Activated T-cell treated with anti-CD3 and anti-CD28 coated beads, Interleukin-2, amount 50 U/mL, for 4 hours (primary cell): ENCODE measurements at places on chromosomes 12 and 14. TPM values are rescaled to one million over a fixed set of nuclear protein-coding genes. Genes with fewer than 3 reads are reported as not detected.

DNA sequence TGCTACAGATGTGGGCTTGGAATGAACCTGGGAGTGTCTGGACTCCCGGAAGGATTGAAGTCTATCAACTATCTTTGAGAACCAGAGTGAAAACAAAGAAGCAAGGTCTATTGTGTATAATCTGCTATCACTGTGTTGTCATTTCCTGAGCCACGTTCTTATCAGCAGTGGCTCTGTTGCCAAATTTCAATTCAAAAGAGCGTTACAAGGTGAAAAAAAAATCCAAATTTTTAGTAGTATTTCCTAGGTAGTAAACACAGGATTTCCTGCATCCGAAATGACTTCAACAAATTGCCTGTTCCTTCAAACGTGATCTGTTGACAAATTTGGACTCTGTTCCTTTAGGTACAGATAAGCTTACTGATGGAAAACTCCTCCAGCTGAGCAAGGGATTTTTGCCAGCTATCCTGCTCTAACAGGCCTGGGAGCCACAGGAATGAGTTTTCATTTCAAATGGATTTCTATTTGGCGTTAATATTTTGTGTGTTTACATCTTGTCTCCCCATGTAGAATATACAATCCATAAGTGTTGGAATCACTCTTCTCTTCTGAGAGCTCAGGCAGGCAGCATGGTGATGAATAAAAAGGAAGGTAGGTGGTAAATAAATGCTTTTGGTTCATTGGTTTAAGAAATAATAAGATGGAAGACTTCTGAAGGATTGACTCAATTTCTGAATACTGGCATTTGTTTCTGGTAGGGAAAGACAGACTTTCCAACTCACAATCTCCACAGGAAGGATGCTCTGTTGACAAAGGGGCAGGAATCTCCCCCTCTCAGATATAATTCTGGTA, 58.5 kb downstream of the GPR135 start:
- DNase-seq: no peak

DNA sequence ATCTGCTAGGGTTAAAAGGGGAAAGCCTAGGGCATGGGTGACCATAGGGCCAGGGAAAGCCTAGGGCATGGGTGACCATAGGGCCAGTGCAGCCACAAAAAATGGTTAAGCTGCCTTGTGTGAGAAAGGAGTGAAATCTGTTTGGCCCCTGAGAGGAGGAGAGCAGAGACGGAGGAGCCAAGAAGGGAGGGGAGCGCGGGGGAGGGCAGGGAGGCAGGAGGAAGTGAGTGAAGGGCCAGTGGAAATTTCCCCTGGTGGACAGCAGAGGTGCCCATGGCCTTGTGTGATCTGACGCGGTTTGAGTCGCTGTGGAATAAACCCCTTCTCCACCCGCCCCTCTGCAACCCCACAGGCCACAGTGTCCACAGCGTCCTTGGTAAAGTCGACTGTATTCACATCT, 618 bp upstream of the AQP6 start:
- no peak for DNase-seq

Gene C12orf54
- total RNA-seq: not detected

GRCh38 chr14:63203618-63204406, 431 bp upstream of the RHOJ start:
- no peak for DNase-seq

Gene SLC10A1
- not detected for total RNA-seq

GRCh38 chr12:65637150-65637549, 187.1 kb upstream of the HMGA2 start:
- DNase-seq: no peak

- DNase-seq: no peak
Observed at GRCh38 chr12:51519755-51520154, 71.3 kb upstream of the SCN8A start.
